Activated T-helper 17 cell treated with anti-CD3 and anti-CD28 coated beads, Interleukin-2, amount 50 U/mL, for 72 hours (primary cell): ENCODE measurements at places on chromosomes 7 and 10. TPM values are rescaled to one million over a fixed set of nuclear protein-coding genes. Genes with fewer than 3 reads are reported as not detected.

The MSS51 gene
- total RNA-seq = 7.3 TPM

The VWDE gene
- total RNA-seq = 10.5 TPM

The TIAL1 gene
- 195 TPM for total RNA-seq

The LRRC18 gene
- total RNA-seq = not detected

The SPDYE2 gene
- total RNA-seq = not detected

The NOS3 gene
- 12.1 TPM for total RNA-seq

The PON2 gene
- 3.9 TPM for total RNA-seq

The EIF4H gene
- total RNA-seq = 365 TPM

The ASIC3 gene
- total RNA-seq = 9.7 TPM

The GBX1 gene
- 1.2 TPM for total RNA-seq

The ELFN1 gene
- 0.06 TPM for total RNA-seq

The EIF4EBP2 gene
- total RNA-seq = 29.0 TPM
